ENCODE measurements at places on chromosomes 1 and 21.

DNA sequence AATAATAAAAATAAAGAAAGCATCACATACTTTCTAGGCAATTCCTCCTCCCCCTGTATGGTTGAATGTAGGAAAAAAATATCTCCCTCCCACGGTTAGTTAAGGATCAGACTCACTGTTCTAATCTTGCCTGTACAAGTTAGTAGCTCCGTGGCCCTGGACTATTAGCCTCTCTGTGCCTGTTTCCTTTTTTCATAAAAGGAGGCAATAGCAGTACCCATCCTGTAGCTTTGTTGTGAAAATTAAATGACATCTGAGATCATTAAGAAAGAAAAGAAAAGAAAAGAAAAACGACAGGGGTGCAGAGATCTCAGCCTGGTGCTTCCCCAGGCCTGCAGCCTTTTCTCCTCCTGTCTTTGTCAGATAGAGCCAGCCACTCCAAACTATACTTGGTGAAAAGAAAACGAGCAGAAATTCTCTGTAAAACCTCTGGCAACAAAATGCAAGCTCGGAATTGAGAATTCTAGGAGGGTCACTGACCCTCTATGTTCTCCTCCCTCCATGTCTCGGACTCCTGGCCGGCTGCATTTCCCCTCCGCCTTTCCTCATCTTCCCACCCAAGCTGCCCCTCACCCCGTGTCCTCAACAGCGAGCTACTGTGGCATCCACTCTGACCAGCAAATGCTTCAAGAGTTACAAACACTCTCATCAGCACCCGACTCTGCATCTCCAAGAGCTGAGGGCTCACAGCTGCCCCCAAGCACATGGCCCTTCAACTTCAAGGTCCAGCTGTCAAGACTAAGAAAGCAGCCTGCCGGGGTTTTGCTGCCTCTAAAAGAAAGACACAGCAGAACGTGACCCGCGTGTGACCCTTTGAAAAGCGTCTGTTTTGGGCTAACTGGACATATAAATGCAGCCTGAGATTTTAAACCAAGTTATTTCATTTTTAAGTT is 13.6 kb downstream of the RIPK4 start:
- no peak for DNase-seq

GRCh38 chr1:223363057-223363855 is 720 bp downstream of the SUSD4 start:
- DNase-seq: peak; percentile 33

- DNase-seq: peak; percentile 28
Measured at GRCh38 chr21:27812279-27812678, 845.4 kb upstream of the ADAMTS5 start.

GRCh38 chr1:205920861-205921569 is 22.2 kb downstream of the SLC26A9 start:
- no peak for DNase-seq

GRCh38 chr21:31008355-31008754 is 29.9 kb downstream of the KRTAP19-8 start:
- DNase-seq: no peak

GRCh38 chr21:44437696-44438431 is 17.4 kb upstream of the LRRC3 start:
- no peak for DNase-seq

GRCh38 chr1:40808909-40809308 is 25.3 kb downstream of the KCNQ4 start:
- DNase-seq: no peak

- no peak for DNase-seq
Measured at GRCh38 chr1:24015221-24016210, 35.4 kb upstream of the SRSF10 start.

DNA sequence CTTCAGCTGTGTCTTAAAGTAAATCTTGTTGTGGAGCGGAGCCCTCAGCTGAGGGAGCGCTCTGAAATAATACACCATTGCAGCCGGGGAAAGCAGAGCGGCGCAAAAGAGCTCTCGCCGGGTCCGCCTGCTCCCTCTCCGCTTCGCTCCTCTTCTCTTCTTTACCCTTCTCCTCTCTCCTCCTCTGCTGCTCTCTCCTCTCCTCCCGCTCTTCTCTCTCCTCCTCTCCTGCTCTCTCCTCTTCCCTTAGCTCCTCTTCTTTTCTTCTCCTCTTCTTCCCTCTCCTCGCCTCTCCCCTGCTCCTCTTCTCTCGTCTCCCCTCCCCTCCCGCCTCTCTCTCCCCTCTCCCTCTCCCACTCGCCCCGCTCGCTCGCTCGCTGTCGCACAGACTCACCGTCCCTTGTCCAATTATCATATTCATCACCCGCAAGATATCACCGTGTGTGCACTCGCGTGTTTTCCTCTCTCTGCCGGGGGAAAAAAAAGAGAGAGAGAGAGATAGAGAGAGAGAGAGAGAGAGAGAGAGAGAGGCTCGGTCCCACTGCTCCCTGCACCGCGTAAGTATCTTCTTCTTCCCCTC is at the start of gene PROX1:
PROX1 (plus strand) TSS at position 47 of the 580 bp plus-strand sequence. CDS start 8,563 bp downstream, outside the sequence.
- peak; percentile 85 for DNase-seq
